DMS153 (cell line): ENCODE measurements at places on chromosomes 4 and X.

- DNase-seq = no peak
These were observed 171.9 kb upstream of the GALNT7 start for GRCh38 chr4:172996571-172997216.

GRCh38 chr4:39505581-39505980, 21.7 kb downstream of the UGDH start:
- no peak for DNase-seq

GRCh38 chrX:45598861-45599260, 398.2 kb upstream of the DIPK2B start:
- DNase-seq = no peak

DNA sequence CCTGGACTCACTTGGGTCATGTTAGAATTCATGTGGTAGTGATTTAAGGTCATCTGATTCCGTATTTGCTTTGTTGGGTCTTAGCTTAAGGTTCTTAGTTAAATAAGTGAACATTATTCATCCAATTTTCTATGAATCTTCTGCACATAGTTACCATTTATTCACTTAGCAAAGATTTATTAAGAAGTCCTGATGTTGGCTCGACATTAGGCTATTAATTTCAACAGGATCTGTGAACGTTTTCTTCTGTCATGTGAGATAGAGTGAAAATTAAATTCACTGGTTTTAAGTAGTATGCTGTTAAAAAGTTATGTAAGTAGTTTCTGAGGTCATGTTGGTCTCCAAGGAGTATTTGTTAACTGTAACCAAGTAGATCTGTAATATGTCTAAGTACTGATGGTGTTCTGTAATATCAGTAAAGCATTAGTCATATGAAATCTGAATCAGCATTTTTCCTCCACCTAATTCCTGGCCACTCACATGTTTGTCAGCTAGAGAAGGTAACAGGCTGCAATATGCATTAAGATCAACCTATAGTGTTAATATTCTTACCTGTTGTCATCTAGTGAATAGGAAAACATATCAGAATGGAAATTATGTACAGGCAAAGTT, 155.6 kb downstream of the PCDH7 start:
- no peak for DNase-seq

DNA sequence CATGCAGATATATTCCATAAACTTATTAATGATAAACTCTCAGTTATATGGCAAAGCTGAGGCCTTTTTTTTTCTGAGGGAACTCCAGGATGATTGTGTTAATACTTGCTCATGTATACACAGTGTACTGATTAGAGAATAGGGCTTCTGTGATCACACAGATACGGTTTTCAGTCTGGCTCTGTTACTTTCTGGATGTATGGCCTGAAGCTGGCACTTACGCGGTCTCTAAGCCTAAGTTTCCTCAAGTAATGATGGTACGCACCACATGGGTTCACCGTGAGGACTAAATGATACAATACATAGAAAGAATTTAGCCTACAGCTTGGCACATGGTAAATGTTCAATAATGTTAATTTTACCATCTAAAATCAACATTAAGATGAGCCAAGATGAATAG, 73.8 kb downstream of the SEC24D start:
- DNase-seq = no peak

DNA sequence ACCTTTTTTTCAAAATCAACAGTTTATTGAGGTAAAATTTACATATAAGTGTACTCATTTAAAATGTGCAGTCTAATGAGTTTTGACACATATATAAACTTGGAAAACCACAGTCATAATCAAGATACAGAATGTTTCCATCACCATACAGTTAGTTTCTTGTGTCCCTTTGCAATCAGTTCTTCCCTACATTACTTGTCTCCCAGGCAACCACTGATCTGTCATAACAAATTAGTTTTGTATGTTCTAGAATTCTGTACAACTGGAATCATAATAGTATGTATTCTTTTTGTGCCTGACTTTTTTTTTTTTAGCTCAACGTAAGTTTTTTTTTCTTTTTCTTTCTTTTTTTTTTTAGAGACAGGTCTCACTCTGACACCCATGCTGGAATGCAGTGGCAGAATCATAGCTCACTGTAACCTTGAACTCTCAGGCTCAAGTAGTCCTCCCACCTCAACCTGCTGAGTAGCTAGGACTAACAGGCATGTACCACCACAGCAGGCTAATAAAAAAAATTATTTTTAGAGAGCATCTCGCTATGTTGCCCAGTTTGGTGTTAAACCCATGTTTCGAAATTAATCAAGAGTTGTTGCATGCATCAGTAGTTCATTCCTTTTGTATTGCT, 26.9 kb downstream of the ARFIP1 start:
- DNase-seq = no peak

DNA sequence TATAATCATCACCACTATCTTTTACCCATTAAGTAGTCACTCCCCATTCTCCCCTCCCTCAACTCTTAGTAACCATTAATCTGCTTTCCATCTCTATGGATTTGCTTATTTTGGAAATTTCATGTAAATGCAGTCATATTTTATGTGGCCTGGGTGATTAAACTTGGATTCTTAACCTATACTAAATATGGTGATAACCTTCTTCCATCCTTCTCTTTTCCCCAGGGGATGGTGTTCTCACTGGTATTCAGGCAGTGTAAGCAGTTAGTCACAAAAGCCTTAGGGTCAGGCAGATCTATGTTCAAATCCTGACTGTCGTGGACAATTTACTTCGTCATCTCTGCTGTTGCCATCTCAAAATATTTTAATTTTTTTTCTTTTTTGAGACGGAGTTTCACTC, 29.6 kb downstream of the RAB40AL start:
- DNase-seq = no peak

DNA sequence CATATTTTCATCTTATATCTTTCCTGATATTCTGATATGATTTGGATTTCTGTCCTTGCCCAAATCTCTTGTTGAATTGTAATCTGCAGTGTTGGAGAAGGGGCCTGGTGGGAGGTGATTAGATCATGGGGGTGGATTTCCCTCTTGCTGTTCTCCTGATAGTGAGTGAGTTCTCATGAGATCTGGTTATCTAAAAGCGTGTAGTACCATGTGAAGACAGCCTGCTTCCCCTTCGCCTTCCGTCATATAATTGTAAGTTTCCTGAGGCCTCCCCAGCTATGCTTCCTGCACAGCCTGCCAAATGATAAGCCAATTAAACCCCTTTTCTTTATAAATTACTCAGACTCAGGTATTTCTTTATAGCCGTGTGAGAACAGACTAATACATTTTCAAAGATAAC, 77.2 kb downstream of the ANKRD50 start:
- DNase-seq = no peak

GRCh38 chrX:16148896-16149295, 18.4 kb upstream of the MAGEB17 start:
- DNase-seq = no peak

GRCh38 chr4:21802406-21802805, 146.2 kb downstream of the KCNIP4 start:
- no peak for DNase-seq

- DNase-seq = no peak
These were observed 260.1 kb downstream of the EVC2 start for GRCh38 chr4:5448221-5448620.

- no peak for DNase-seq
These were observed 626.8 kb downstream of the TLL1 start for GRCh38 chr4:166499820-166500219.

DNA sequence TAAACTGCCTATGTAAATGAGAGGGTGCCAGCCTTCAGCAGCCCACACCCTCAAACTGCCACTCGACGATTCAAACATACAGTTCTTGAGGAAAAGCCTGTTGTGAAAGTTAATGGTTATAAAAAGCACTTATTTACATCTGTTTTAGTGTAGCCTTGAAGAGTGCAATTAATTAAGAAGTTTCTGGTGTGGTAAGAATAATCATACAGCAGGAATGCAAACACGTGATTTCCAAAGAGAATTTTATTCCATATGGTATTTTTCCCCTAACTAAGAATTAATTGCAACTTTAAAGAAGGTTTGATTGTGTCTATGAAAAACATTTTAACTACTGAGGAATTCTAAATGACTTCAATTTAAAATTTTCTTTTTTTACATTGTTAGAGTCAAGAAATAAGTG, 176.3 kb upstream of the PITX2 start:
- no peak for DNase-seq

DNA sequence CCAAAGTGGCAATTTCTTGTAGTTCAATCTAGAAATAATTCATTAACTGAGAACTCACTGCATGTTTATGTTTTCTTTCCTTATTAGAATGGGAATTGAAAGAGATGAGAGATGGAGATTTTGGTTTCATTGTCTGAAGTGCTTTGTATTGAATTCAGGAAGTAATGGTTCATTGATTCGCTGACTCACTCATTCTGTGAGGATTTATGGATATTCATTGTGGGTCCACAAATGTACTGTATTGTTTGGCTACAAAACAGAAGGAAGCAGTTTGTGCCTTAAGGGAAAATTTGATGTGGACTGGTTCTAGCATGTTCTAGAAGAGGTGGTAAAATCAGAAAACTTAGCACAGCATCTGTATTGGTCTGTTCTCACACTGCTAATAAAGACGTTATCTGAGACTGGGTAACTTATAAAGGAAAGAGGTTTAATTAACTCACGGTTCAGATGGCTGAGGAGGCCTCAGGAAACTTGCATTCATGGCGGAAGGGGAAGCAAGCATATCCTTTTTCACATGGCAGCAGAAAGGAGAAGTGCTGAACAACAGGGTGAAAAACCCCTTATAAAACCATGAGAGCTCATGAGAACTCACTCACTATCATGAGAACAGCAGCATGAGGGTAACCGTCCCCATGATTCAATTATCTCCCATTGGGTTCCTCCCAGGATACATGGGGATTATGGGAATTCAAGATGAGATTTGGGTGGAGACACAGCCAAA, 132.3 kb upstream of the VCX3A start:
- DNase-seq = peak; percentile 56

- no peak for DNase-seq
These were observed 2.3 kb downstream of the LAGE3 start for GRCh38 chrX:154476821-154477220.

DNA sequence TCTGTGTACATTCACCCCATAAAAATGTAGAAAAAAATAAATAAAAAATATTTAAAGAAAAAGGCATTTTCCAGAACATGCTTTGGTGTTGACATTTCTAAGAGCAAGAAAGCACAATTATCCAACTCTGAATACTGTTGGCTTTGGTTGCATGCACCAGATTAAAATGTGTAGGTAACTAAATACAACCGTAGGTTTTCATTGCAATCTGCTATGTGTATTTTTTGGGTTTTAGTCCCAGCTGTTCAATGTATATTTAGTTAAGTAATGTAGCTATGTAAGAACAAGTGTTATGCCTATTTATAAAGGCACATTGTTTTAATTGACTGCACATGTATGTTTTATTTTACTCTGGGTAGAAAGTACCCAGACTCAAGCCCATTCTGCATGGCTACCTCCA, 108.1 kb upstream of the PAQR3 start:
- DNase-seq = no peak

GRCh38 chr4:123858465-123858864, 461.9 kb downstream of the SPRY1 start:
- no peak for DNase-seq

DNA sequence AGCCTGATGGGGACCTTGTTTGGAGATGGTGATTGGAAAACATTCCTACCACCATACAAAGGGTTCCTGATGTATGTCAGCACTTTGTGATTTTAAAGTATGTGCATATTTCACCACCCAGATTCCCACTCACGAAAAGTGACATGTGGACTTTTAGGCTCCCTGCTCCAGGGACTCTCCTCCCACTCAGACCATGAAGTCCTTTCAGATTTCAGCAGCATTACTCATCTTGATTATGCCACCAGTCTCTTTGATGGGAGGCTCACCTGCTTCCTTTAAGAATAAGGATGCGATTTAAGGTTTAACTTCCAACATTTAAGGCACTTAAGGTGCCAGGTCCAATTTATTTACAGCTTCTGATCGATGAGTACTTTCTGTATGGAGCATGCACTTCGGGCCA, 204.4 kb downstream of the PPARGC1A start:
- DNase-seq = no peak

DNA sequence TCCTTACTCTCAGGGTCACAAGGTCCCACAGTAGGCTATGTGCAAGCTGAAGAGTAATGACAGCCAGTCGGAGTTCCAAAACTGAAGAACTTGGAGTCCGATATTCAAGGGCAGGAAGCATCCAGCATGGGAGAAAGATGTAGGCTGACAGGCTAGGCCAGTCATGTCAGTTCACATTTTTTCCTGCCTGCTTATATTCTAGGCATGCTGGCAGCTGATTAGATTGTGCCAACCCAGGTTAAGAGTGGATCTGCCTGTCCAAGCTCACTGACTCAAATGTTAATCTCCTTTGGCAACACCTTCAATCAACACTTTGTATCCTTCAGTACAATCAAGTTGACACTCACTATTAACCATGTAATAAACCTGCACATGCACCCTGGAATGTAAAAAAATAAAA, 960.9 kb upstream of the HS3ST1 start:
- DNase-seq = no peak

- DNase-seq = no peak
These were observed 22.7 kb upstream of the OGT start for GRCh38 chrX:71510161-71510560.

DNA sequence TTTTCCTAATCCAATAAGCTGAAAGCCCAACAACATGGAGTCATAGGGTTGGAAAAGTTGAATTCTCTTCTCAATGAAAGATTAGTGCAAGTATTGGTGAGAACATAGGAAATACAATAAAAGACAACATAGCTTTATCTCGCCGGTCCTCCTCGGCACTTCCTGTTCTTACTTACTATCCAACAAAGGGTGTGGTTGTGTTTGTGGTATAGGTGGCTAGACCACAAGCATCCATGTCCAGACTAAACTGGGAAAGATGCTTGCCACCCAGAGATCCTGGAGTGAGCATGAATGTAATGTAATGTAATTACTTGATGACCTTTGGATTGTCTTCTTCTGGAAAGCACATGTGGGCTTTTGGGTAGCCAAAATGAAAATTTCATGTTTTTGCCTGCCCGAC, 223.8 kb downstream of the CPE start:
- DNase-seq = no peak

GRCh38 chr4:7037425-7037824, 5.7 kb upstream of the TADA2B start:
- no peak for DNase-seq

- no peak for DNase-seq
These were observed 29.8 kb upstream of the ARHGAP24 start for GRCh38 chr4:85445050-85445639.

DNA sequence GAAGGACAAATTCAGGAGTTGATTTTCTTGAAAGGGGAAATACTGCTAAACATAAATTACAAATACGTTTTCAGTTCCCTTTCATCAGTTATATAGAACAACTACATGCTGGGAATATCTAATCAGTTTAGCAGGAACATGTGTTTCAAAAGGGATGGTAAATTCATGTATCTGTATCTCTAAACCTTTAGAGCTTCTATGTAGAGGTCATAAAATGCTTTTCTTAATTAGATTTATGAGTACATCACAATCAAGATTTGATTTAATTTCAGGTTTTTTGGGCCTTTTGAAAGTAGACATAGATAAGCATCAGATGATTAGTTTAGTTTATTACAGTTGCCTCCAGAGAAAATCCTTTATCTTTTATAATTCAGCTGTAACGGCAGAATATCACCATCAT, 12.9 kb downstream of the PDLIM3 start:
- no peak for DNase-seq

GRCh38 chr4:55721651-55722050, 85.6 kb upstream of the NMU start:
- DNase-seq = no peak

- DNase-seq = no peak
These were observed 10.0 kb downstream of the TXLNG start for GRCh38 chrX:16796298-16796697.
